ENCODE measurements at places on chromosomes 16 and 17. TPM values are rescaled to one million over a fixed set of nuclear protein-coding genes. Genes with fewer than 3 reads are reported as not detected.

PRSS33 gene
- polyA plus RNA-seq, result not detected

GRCh38 chr16:47925811-47926460 is 229.9 kb downstream of the ABCC12 start:
- DNase-seq, result no peak

- no peak for DNase-seq
Measured at GRCh38 chr16:84271037-84271436, 23.6 kb upstream of the WFDC1 start.

DNA sequence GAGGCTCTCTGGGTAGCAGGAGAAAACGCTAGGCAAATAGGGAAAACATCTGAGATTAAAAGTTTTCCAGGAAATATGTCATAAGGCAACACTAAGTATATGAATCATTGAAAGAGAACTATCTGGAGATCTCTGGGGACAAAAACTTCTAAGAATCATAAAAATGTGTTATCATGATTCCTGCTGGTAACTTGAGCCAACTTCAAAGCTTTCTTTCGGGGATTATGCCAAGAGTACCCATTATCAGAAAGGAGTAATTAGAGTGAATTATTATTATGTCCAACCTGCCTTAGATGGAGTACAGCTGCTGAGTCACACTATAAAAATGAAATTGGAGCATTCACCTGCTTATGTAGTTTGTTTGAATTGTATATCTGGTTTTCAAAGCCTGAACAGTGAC is 488.5 kb upstream of the SOX9 start:
- DNase-seq, result no peak

DNA sequence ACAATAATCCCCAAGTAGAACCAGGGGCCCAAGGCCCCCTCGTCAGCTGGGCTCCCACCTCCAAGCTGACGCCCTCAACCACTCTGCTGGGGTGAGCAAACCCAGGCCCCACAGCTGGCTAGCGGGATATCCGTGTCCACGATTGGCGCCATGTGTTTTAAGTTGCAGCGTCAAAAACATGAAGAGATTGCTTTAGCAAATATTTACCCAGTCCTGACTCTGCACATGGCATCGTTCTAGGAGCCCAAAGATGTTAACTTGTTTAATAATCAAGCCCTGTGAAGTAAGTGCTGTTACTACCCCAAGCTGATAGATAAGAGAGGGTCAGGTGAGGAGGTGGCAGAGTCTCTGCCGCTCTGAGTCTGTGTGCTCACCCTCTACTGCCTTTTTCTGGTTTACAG is 344 bp upstream of the SEPTIN12 start:
- DNase-seq, result no peak

DNA sequence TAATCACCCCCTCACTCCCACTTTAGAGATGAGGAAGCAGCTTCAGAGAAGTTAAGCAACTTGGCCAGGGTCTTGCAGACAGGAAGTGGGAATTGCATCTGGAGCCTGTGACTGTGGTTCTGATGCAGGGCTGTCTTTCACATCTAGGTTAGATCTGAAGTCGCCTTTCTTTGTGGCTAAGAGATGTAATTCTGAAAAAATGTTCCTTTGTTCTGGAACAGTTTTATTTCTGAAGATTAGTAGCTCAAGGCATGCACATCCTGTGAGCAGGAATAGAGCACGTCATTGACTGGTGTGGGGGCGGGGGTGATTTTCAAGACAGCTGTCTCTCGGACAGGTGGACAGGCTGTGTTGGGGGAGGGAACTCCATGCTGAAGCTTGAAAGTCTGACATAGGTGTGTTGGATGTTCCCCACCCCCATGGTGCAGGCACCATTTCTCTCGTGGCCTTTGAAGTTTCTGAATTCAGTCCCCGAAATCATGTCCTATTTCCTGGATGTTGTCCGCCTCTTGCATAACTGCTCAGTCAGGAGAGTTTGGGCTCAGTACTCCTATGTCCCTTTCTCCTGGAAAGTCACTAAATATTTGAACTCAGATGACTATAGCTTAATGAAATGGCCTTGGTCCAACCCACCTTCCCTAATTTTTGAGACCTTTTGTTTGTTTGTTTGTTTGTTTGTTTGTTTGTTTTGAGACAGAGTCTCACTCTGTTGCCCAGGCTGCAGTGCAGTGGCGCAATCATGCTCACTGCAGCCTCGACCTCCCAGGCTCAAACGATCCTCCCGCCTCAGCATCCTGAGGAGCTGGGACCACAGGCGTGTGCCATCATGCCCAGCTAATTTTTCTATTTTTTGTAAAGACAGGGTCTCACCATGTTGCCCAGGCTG is 21.0 kb upstream of the HERPUD1 start:
- DNase-seq, result no peak

DNA sequence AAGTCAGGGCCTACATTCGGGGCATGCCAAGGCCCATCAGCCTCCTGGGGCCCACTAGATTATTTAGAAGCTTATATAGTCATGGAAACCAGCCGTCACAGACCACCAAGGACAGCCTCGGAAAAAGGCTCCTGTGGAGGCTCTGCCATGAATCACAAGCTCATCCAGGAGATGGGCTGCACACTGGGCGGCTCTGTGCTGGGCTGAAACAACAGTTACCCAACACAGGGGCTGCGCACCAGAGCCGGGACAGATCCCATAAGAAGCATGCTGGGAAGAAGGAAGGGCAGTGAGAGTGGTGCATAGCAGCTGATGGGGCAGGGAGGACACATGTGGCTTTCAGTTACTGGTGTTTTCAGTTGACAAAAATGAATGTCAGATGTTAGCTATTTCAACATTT is 67.7 kb upstream of the GSG1L start:
- DNase-seq, result no peak

DNA sequence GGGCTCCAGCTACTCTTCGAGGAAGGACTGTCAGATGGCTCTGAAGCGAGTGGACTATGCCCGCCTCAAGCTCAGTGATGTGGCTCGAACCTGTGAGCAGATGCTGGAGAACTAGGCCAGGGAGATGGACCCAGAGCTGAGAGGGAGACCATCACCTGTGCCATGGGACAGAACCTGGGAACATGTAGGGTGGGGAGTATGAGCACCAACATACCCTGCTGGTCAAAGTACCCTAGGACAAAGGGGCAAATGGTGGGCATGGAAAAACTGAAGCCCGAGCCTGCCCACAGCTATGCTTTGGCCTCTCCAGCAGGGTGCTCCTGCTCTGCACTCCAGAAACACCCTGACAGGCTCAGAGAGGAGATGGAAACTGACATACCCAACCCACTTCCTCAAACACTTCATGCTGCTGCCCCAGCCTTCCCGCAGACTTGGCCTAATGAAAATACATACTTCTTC is 1.9 kb downstream of the MED11 start:
- DNase-seq, result no peak

MYCBPAP gene
- polyA plus RNA-seq, result not detected

- no peak for DNase-seq
Measured at GRCh38 chr17:51799240-51799639, 359.3 kb downstream of the CA10 start.

SOX8 gene
- 3.1 TPM for polyA plus RNA-seq

DNA sequence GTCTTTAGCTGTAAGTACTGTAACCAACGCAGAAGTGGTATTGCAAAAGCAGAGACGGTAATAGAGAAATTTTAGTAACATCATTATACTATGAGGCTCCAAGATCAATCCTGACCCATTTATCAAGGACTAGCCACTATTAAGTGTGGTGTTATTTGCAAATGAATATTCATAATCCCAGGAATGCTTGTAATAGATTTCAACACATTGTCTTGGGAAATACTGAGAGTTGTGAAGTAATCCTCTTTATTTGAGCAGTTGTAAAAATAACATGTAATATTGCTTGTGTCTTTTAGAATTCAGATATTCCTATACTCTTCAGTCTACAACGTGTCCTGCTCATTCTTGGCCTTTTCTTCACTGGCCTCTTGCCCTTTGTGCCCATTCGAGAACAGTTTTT is 46.4 kb downstream of the GDPD1 start:
- no peak for DNase-seq

TSNAXIP1 gene
- polyA plus RNA-seq, result not detected

C16orf86 gene
- polyA plus RNA-seq, result 3.5 TPM

DNA sequence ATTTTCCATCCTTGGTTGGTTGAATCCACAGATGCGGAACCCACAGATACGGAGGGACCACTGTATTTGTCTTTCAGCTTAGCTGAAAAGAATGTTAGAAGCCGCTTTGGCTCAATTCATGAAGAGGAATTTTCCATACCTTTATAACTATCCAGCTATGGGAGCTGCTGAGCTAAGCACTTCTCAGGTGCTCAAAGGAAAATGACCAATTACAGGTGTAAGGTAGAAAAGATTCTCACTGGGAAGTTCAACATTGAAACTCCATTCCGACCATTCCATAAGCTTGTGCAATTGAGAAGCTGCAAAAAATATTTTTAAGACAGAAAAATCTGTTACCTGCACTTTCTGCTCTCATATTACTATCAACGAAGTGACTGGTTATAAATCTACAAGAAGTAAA is 2.7 kb downstream of the AHSP start:
- DNase-seq, result no peak

- no peak for DNase-seq
Measured at GRCh38 chr16:24689128-24689527, 40.3 kb upstream of the TNRC6A start.

ADAM11 gene
- 0.08 TPM for polyA plus RNA-seq

DNA sequence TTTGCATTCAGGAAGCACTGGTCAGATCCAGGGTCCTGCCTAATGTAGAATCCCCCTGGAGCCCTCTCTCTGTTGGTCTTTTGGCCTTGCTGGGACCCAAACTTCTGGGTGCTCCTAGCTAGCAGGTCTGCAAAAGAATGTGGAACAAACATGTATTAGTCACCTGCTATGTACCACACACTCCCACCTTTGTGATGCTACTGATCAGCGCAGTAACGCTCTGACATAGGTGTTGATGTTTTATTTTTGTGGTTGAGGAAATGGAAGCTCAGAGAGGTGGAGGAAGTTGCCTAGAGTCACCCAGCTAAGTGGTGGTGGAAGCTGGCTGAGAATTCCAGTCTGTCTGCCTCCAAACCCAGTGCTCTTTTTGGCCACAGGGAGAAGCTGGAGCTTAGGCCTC is 35.8 kb upstream of the LGALS9 start:
- no peak for DNase-seq

GRCh38 chr16:50857881-50858280 is 116.0 kb downstream of the CYLD start:
- no peak for DNase-seq

DNA sequence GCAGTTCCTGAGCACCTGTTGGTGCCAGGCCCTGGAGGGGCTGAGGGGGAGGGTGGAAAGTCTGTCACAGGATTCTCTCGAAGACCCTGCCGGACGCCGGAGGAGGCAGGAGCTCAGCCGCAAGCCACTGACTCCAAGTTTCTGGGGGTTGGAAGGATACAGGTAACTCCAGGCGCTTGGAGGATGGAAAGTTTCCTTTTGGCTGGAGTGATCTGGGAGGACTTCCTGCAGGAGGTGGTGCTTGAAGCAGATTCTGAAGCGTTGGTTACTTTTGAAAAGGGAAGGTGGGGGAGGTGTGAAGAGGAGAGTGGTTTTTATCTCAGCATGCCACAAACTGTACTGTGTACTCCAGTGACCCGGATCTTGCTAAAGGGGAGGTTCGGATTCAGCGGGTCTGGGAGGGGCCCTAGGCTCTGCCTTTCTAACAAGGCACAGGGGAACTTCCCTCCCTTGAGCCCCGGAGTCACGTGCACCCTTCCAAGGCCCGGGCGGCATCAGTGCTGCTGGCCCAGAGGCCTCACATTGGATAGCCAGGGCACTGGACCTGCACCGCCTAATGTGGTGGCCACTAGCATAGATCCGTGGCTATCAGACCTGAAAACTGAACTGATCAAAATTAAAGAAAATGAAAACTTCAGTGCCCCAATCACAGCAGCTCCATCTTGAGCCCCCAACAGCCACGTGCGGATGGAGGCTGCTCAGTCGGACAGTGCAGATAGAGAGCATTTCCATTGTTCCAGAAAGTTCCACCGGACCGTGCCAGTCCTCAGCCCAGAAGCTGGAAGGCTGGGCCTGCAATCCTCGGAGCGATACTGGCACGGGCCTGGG is 42.2 kb upstream of the GSE1 start:
- DNase-seq, result no peak

ZSCAN10 gene
- polyA plus RNA-seq, result not detected

DNA sequence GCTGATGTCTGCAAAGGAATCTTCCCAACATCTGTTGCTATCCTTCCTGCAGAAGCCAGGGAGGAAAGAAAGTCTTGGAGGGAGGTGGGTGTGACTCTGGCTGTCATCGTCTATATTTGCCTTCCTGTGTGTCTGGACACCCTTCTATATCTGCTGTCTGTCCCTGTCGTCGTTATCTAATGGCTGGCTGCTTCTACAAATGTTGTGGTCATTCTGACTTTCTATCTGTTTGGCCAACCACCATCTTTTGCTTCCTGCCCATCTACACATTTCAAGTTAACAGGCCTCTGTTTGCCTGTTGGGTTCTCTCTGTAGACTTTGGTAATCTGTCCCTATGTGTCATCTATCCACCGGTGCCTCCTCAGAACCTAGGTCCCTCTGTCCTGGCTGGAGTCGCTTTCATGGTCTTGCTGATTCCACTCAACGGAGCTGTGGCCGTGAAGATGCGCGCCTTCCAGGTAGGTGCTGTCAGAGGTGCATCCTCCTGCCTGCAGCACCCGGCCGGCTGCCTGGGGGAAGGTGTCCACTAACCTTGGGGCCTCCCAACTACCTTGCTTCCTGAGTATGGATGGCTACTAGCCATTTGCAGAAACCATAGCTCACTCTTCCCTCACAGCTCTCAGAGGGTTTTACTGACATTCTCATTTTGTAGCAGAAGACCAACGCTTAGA is 30.2 kb downstream of the ABCC3 start:
- DNase-seq, result no peak

DNA sequence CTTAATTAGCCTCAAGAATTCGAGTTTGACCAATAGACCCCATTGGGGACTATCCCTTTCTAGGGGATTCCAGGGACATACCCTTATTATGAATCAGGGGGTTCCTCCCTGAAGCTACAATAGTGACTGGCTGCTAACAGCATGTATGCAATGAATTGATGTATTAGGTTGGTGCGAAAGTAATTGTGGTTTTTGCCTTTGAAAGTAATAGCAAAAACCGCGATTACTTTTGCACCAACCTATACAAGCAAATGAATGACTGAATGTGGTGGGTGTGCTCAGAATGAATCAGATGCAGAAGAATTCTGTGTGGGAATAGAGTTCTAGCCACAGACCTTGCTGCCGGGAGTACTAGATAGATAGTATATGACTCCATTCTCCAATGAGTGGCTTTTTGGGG is 76.7 kb downstream of the HLF start:
- DNase-seq, result no peak

- DNase-seq, result no peak
Measured at GRCh38 chr16:11674001-11674817, 6.0 kb downstream of the SNN start.

DNA sequence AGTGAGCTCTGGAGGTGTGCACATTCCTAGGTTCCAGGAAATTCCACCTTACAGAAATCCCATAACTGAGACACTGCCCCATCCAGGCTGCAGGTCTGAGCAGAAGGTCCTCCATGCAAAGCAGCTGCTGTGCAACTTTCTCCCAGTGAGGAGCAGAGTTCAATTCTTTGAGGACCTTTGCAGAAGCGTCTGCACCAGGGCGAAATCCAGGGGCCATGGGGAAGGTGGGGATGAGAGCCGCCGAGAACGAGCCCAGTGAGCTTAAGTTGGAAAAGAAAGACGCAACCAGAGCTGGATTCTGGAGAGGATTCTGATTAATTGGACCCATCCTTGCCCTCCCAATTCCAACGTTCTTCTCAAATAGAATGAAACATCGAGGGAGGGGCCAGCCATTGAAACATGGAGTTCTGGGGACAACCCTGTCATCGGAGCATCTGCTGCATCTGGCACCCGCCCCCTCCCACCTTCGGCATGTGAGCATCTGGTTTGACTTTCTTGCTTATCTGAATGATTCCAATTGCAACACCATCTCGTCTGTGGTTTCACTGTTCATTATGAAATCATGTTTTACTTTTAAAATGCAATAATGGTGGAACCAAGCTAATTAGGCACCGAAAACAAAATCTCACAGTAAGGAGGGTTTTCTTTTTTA is 190.6 kb upstream of the FOXF1 start:
- DNase-seq, result peak; percentile 7

Data from naive thymus-derived CD4-positive, alpha-beta T cell (primary cell).